ENCODE measurements at places on chromosomes 5 and 9.

- no peak for DNase-seq
Observed at GRCh38 chr5:34699155-34700077, 43.3 kb downstream of the RAI14 start.

DNA sequence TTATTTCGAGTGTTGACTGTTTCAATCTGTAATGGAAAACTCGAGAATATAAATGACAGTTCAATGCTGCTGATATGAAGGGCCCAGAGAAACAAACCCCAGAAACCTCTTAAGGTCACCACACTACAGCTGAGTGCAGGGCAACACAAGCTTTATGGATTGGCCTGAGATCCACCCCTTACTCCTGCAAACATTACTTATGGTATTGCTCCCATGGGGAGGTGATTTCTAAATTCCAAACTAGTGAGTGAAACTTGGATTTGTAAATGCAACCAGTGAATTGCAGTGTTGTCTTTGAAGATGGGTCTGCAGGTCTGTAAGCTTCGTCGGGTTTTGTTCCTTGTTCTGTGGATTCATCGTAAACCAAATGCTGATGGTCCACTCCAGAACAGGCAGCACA, 85.4 kb downstream of the NTRK2 start:
- DNase-seq = no peak

DNA sequence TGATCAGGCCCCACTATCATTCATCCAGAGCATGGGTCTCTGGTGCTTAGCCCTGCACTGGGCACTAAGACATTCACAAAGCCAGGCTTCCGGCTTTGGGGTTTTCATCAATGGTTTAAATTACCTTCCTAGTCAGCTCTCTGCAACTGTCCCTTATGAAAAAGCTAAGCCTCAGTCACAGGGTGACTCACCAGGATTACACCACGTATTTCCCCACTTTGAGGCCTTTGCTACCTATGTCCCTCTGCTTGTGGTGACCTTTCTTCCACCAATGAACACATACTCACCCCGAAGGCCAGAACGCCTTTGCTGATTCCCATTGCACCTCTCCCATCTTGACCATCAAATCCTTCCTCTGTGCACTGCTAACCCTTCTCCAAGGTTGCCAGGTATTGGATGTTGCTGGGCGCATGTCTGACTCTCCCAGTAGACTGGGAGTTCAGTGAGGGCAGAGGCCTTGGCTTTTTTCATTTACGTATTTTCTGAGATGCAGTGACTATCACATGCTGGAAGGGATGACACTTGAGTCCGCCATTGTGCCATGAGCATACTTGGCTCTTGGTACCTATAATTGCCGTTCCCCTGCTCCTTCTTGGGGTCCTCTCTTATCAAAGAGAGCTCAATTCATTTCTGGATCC, 58.7 kb upstream of the TNFSF8 start:
- peak; percentile 26 for DNase-seq

DNA sequence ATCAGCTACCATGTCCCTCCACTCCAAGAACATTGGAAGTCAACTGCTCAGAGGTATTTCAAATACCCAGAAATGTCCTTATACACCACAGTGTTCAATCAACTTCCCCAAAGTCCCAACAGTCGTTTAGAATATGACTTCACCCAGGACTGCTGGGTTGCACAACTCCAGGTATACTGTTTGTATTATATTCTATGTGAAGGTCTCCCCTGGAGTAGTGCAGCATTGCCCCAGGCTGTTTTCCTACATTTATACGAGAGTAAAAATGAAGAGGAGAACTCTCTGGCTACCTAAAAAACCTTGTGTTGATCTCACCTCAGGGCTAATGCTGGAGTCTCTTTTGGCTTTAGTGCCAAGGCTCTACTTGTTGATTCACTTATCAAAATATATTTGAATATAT, 183.6 kb upstream of the MAP3K1 start:
- DNase-seq = no peak

DNA sequence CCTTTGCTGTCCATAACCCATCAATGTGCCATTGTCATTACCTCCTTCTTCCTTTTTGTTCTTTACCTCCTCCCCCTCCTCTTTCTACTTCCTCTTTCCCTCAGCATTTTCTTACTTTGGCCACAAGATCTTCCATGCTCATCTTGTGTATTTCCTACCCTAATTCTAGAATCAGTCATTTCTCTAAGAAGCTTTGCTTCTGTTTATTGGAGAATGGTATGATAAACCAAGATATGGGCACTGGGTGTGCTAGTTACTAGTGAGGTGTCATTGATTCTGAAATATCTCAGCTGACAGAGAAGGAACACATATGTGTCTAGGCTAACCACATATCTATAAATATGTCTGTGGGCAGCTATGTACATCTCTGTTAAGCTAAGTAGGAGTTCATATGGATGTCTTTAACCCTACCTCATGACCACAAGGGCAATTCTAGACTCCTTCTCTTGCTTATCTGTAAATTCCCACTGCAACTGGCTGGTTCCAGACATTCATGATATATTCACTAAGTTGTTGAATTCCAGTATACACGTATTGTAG, 2051.3 kb upstream of the CDH9 start:
- DNase-seq = no peak

DNA sequence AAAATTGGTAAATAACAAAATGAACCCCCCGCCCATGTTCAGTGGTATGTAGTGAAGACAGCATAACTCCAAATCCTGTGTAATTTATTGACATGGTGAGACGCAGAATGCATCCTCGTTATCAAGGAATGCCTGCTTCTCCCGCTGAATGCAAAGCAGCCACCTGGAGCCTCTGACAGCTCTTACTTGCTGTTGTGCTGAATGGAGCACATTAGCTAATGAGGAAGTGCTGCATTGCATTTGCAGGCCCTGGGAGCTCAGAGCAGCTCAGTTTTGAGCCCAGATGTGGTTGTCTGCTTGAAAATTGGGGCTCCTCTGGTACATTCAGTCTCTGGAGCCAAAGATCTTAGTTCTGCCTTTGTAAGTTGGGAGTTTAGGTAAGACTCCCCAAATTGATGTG, 28.9 kb downstream of the PLAC8L1 start:
- DNase-seq = no peak

GRCh38 chr5:72628771-72629371, 121.7 kb upstream of the ZNF366 start:
- DNase-seq = no peak

DNA sequence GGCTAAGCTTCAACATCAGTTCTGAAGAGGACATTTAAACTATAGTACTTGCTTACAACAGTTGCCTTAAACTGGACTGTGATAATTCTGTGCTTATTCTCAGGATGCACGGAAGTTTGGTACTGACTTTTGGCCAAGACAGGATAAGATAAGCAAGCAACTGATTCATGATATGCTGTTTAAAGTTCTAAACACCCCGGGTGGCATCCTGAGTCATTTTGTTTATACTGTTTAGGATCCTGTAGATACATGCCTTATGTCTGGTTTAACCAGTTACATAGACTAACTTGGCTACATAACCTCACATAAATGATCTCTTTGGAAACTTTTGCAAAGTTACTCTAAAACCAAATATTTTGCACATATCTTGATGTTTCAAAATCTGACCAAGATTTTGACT, 95.9 kb downstream of the CDH9 start:
- DNase-seq = no peak

- DNase-seq = no peak
Observed at GRCh38 chr9:124500796-124501611, 6.2 kb downstream of the NR5A1 start.

GRCh38 chr9:106228861-106229260, 534.5 kb downstream of the TMEM38B start:
- DNase-seq = no peak

GRCh38 chr9:86809759-86810367, 137.4 kb downstream of the GAS1 start:
- no peak for DNase-seq

GRCh38 chr5:45454114-45454513, 242.1 kb downstream of the HCN1 start:
- DNase-seq = no peak

Measured in activated CD8-positive, alpha-beta T cell treated with anti-CD3 and anti-CD28 coated beads, Interleukin-2, amount 10 ng/mL, durations not matched to agents 7 days and 5 days (primary cell).